ENCODE measurements at places on chromosomes 5 and 9.

GRCh38 chr5:150846654-150847333 lies 473 bp downstream of the IRGM start:
- peak; percentile 86 for DNase-seq

GRCh38 chr5:113237893-113238292 lies 196.9 kb downstream of the TSSK1B start:
- no peak for DNase-seq

- DNase-seq, result peak; percentile 30
These were observed 50.5 kb upstream of the EXOC3 start for GRCh38 chr5:392431-392988.

DNA sequence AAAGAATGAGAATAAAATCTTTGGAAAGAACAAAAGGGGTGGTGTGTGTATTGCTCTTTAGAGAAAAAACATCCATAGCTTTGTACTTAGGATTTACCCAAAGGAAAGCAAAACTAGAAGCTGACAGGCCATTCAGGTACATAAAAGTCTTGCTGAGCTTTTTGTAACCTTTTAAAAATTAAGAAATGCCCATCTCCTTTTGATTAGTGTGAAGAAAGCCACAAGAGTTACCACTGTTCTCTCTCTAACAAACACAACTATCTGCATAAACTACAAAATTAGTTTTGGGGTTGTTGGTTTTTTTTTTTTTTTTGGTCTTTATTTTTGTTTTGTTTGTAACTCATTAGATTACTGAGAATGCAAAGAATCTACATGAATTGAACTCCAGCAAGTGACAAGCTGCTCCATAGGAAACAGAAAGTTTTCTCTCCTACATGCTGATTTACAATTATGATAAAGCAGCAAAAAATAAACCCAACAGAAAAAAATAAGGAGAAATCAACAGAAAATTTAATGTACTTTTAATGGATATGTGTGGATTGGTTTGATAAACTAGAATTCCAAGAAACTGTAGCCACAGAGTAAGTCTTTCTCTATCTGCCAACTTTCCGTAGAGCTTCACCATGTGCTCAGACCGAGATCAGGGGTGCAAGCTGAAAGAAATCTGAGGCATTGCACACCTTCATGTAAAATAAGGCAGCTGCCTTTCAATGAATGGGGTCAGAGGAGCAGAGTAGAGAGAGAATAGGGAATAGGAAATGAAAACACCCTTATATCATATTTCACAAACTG lies 12.3 kb downstream of the BAAT start:
- no peak for DNase-seq

- DNase-seq, result no peak
These were observed 119.3 kb downstream of the NR2F1-AS1 start for GRCh38 chr5:93461756-93462155.
